ENCODE measurements at places on chromosomes 4 and X. TPM values are rescaled to one million over a fixed set of nuclear protein-coding genes. Genes with fewer than 3 reads are reported as not detected.

Gene SMR3B
- polyA plus RNA-seq = not detected

Gene SERTM2
- polyA plus RNA-seq = not detected

DNA sequence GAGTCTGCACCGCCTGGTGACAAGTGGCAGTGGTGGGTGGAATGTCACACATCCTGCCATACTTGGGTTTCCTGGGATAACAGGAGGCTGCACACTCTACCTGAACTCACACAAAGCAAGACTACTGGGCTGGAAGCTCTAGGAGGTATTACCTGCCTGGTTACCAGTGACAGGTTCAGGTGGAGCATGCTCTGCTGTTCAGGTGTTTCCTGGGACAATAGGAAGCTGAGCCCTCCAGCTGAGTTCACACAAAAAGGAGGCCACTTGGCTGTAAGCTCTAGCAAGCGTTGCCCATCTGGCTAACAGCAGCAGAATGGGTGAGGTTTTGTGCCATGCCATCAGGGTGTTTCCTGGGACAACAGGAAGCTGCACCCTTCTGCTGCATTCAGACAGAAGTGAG lies 17.4 kb upstream of the UGT2B7 start:
- no peak for DNase-seq

DNA sequence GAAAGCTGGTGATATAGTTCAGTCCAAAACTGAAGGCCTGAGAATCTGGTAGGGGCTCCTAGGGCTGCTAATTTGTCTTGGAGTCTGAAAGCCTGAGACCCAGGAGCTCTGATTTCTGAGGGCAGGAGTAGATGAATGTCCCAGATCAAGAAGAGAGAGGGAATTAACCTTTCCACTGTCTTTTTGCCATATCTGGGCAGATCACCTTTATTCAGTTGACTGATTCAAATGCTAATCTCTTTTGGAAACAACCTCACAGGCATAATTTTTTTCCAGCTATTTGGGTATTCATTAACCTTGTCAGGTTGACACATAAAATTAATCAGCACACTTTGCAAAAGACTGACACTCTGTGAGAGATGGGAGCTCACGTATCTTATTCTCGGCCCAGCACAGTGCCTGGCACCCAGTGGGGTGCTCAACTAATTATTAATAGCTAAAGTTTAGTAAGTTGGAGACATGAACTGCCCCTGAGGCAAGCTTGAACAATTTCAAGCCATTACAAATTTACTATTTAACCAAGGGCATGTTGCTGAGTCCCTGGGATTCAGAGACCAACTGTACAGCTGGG lies 114.3 kb downstream of the CPEB2 start:
- DNase-seq = no peak

DNA sequence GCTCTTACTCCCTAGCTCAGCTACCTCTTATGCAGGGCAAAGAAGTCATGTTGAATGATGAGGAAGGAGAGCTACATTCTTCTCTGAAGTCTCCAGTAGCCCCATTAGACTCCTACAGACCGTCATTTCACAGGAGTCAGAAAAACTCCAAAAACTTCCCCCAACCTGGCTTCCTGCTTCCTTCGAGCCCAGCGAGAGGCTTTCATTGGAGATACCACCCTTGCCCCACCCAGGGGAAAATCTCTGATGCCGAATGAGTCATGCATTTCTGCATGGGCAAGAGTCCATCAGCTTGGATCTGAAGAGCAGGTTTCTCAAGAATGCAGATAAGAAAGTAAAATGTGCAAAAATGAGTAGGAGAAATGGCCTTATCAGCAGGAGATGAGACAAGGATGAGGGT lies 53.0 kb downstream of the ARSF start:
- DNase-seq = no peak

DNA sequence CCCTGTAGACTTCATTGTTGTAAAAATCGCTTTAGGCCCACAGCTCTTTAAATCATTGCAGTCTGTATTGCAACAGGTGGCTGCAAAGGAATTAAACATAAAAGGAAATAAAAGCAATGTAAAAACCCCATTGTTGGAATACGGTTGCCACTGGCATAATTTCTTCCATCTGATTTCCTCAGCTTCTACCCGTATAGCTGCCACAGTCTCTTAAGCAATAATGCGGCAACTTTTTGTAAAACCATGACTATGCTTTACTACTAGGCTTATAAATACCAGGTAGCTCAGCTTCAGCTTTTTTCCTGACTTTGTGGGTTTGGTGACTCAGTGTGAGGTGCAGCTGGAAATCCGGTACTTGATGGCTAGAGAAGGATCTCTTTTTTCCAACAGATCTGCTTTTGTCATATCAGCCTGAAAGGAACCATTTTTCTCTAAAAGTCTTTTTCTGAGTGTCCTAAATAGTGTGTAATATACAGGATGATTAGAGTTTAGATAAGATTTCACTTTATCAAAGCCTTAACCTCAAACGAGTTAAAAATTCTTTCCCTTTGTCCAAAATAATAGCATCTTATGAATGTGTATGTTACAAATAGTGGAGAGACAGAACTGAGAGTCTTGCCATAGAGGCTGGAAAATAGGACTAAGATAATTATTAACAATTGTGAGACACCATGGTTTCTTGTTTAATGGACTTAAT lies 268.0 kb downstream of the ADGRL3 start:
- no peak for DNase-seq

GRCh38 chrX:84259868-84260267 lies 71.9 kb upstream of the RPS6KA6 start:
- no peak for DNase-seq

GRCh38 chr4:38241541-38241940 lies 281.3 kb downstream of the PTTG2 start:
- DNase-seq = no peak

DNA sequence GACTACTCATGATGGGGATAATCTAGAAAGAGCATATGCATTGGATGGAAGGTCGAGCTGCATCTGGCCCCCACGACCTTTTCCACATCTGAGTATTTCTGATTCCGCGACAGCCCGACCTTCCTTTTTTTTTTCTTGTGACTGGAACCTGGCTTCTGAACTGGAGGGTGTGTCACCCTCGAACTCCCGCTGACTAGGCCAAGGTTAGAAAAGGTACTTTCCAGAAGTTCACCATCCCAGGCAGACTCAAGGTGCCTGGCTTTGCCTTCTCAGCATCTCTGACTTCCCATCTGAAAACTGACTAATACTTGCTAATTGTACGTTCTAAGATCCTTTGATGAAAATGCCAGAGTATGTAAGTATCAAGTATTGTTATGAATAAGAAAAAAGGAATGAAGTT lies 49.3 kb upstream of the CD40LG start:
- no peak for DNase-seq
